ENCODE measurements at places on chromosomes 6 and 20. TPM values are rescaled to one million over a fixed set of nuclear protein-coding genes. Genes with fewer than 3 reads are reported as not detected.

MCM8 gene
- 62.9 TPM for total RNA-seq

DNA sequence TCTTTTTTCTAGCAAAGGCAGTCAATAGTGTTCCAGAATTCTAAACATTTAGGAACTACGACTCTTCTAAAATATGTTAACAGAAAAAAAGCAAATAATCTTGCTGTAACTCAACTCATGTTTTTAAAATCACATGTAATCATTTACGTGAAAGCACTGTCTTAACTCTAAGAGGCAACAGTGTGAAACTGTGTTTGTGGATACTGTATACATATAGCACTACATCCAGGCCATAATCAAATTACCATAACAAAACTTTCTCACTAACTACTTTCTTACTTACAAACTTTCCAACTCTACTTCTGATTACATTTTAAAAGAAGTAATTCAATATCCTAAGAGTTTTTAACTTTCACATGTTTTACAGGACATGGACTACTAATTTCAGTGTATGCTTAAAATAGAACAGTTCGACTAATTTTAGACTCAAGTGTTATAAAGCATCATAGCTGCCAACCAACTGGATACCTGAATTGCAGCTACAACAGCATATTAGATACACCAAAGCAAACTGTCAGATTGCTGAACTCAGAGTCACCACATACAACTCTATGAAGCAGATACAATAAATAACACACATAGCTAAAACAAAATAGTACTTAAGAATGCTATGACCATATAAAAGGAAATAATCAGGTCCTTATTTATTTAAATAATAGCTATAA lies 121.6 kb upstream of the BEND6 start:
- DNase-seq = no peak

GRCh38 chr6:108940741-108941140 lies 92.5 kb downstream of the ARMC2 start:
- DNase-seq = no peak

DNA sequence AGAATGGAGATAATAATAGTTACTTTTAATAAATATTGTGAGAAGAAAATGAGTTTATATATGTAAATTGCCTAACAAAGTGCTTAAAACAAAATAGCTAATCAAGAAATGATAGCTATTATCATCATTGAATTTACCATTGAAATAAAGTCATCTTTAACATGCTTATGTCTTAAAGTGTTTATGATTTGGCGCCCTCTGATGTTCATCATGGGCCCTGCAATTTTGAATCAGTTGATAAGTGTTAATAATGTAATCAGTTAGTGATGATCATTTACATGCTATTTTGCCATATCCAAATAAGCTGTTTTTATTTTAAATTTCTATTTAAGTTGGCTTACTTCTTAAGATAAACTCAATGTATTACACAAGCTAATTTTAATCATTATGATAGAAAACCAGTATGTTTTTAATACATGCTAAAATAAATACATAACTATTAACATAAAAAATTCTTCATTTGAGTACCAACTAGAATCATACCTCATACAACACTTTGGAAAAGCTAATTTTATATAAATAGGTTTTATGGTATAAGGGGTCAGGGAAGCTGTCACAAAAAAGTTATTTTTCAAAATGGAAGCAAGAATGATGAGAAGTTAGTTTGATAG lies 39.2 kb upstream of the TPD52L1 start:
- no peak for DNase-seq

GRCh38 chr6:1096967-1097765 lies 214.7 kb upstream of the FOXQ1 start:
- DNase-seq = no peak

DNA sequence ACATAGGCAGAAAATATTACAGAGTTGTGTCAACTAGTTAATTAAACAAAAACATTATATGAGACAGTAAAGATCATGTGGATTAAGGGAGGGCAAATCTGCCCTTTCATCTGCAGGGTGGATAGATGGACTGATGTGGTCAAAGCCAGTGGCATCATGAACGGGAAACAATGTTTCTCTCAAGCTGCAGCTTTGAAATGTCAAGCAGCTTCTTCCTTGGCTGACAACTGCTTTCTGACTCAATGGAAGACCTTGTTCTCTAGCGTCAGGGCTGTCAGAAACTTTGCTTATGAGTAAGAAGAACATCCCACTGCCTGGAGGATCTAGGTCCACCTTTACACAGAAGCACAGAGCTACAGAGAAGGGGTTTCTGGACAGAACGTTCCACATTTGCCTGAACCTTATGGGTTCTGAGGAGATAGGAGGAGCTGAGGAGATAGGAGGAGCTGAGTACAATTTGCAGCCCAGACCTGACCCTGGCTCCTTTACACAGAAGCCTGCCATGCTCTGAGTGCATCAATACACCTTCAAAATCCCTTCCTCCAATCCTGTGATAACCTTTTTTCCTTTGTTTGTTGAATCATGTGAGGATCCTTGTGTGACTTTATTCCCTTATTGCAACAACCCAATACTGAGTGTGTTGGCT lies 6.1 kb downstream of the CST5 start:
- DNase-seq = no peak

GRCh38 chr6:9025228-9025627 lies 589.9 kb upstream of the SLC35B3 start:
- DNase-seq = no peak

GRCh38 chr6:31474871-31475286 lies 23.1 kb upstream of the MICB start:
- DNase-seq = peak; percentile 48

CRISP2 gene
- total RNA-seq = not detected

GRCh38 chr6:41813469-41813868 lies 26.0 kb downstream of the TOMM6 start:
- no peak for DNase-seq

HLA-C gene
- 501 TPM for total RNA-seq

DNA sequence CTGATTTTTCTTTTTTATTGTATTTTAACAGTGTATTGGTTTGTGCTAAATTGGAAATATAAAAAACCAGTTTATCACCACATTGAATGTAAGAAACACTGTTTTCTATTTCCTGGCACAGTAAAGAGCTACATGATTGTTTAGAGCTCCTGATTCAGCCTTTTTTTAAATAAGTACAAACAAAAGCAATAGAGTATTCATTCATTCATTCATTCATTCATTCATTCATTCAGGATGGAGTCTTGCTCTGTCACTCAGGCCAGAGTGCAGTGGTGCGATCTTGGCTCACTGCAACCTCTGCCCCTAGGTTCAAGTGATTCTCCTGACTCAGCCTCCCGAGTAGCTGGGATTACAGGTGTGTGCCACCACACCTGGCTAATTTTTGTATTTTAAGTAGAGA lies 96.8 kb upstream of the SCGN start:
- no peak for DNase-seq

- peak; percentile 63 for DNase-seq
Measured at GRCh38 chr20:35226884-35227681, 593 bp downstream of the MMP24 start.

ANKRD66 gene
- not detected for total RNA-seq

DNA sequence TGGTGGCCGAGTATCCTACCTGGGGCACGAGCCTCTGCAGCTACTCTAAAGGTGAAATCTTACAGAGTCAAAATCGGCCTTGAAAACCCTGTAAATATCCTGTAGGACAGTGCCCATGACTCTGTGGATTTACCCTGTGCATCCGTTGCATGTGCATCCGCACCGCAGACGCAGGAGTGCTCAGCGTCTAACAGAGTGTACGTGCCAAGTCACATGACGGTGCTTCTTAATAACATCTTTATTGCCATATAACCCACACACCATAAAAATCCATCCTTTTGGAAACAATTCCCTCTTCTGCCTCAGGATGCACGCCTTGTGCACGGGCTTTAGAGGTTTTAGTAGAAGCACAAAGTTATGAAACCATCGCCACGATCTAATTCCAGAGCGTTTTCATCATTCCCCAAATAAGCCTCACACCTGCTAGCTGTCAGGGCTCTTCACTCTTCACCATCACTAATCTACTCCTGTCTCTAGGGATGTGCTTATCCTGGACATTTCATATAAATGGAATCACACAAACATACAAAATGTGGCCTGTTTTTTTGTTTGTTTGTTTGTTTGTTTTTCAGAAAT lies 384.5 kb upstream of the SULF2 start:
- DNase-seq = no peak

DNA sequence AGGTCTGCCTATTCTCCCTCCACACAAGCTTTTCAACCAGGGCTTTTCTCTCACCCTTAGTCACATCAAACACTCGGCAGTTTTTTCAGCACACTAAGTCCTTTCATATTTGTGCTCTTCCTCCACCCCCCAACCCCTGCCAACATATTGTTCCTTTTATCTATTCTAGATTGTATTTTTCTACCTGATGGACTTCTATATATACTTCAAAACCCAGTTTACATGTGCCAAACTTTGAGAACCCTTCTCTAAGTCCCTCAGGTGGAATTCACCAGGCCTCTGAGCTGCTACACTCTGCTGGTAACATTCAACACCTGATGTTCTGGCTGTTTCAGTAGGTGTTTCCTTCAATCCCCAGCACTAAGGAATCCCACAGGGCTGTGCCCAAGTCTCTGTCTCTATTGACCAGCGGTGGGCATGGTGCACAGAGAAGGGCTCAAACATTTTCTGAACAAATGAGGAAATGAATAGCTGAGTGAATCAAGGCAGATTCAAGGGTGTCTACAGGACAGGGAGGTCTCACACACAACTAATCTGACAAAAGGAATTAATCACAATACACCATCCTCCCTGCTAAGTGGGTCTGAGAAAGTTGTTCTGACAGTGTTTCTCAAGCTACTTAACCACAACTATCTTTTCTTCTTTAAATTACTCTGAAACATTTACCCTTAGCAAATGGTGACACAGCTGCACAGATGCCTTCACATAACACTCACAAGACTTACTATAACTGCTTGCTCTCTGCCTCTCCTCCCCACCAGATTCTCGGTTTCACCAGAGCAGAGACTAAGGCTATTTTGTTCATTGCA lies 166.5 kb downstream of the TSHZ2 start:
- no peak for DNase-seq

PTCHD4 gene
- total RNA-seq = not detected

DNA sequence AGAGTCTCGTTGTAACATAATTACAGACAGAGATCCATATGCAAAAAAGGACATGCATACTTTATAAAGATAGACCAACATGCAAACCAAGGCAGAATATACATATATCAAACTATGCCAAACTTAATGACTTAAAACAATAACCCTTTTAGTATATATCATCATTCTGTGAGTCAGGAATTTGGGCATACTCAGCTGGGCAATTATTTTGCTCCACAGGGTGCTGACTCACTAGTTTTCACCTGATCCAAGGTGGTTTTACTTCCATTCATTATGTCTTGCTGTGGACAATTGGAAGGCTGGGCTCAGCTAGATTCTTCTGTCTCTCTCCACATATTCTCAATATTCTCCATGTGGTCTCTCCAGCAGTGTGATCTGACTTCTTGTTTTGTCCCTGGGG lies 41.2 kb upstream of the RNF146 start:
- DNase-seq = no peak

GRCh38 chr6:34128045-34128444 lies 17.8 kb downstream of the GRM4 start:
- DNase-seq = no peak

MAPK13 gene
- 58.9 TPM for total RNA-seq

- no peak for DNase-seq
Measured at GRCh38 chr6:2546901-2547300, 203.8 kb downstream of the MYLK4 start.

CRISP3 gene
- not detected for total RNA-seq

- DNase-seq = no peak
Measured at GRCh38 chr6:14804785-14805210, 441.1 kb upstream of the JARID2 start.

THEMIS gene
- 50.8 TPM for total RNA-seq

GRCh38 chr20:13006825-13007224 lies 1.9 kb upstream of the SPTLC3 start:
- no peak for DNase-seq

DNA sequence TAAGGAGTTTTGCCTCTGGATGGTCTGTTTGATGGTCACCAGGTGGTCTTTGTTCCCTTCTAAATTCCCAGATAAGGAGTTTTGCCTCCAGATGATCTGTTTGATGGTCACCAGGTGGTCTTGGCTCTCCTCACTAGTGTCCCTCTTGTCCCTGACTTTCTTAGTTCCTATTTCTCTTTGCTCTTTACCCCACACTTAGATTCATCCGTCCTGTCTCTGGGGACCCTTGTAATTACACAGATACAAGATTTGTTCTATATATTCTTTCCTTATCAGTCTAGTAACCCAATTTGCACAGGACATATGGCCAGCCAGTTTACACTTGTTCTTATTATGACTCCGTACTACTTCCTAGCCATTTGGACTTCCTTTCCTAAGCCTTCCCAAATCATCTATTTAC lies 84.0 kb upstream of the B3GAT2 start:
- no peak for DNase-seq

SLC22A16 gene
- not detected for total RNA-seq

All from activated naive CD4-positive, alpha-beta T cell treated with anti-CD3 and anti-CD28 coated beads, Interleukin-2, amount 50 U/mL, for 72 hours (primary cell).